IgD-negative memory B cell (primary cell): ENCODE measurements at places on chromosomes 7 and 10. TPM values are rescaled to one million over a fixed set of nuclear protein-coding genes. Genes with fewer than 3 reads are reported as not detected.

TMEM139 gene
- not detected for polyA plus RNA-seq

PLAU gene
- not detected for polyA plus RNA-seq

PPA1 gene
- polyA plus RNA-seq: 76.4 TPM

MYL7 gene
- polyA plus RNA-seq: not detected

MGMT gene
- 35.1 TPM for polyA plus RNA-seq

TRPV5 gene
- polyA plus RNA-seq: not detected

GTF2IRD1 gene
- not detected for polyA plus RNA-seq
